ENCODE measurements at places on chromosomes 11 and 22. TPM values are rescaled to one million over a fixed set of nuclear protein-coding genes. Genes with fewer than 3 reads are reported as not detected.

Gene RTN4R
- 11.6 TPM for total RNA-seq

Gene OR10D3
- not detected for total RNA-seq

Gene SLC22A8
- total RNA-seq: not detected

Gene ZNF143
- total RNA-seq: 11.0 TPM

Gene BTG4
- 0.17 TPM for total RNA-seq

Gene JAML
- total RNA-seq: not detected

Gene CCDC87
- 0.49 TPM for total RNA-seq

Gene YPEL4
- 0.11 TPM for total RNA-seq

Gene CCDC81
- total RNA-seq: 0.17 TPM

Gene GVQW3
- 0.94 TPM for total RNA-seq

Gene VPS51
- total RNA-seq: 58.1 TPM

Gene ARHGEF17
- 7.8 TPM for total RNA-seq

Gene C11orf91
- total RNA-seq: 1.5 TPM

Gene TMPRSS5
- 0.08 TPM for total RNA-seq

Gene MYRF
- total RNA-seq: 18.9 TPM

Gene KRTAP5-6
- total RNA-seq: not detected

Gene MRGPRE
- 0.11 TPM for total RNA-seq

Gene SREBF2
- 27.8 TPM for total RNA-seq

Gene SELENOO
- total RNA-seq: 19.2 TPM

Gene SLC29A2
- total RNA-seq: 8.7 TPM

Gene FOSL1
- 101 TPM for total RNA-seq

Gene DDI1
- not detected for total RNA-seq

Gene MAPK8IP2
- 2.5 TPM for total RNA-seq

Gene OR4D5
- not detected for total RNA-seq

Gene DEUP1
- not detected for total RNA-seq

Gene SCGB1A1
- 0.32 TPM for total RNA-seq

Gene INS
- not detected for total RNA-seq

Gene LRRC74B
- total RNA-seq: not detected

Measured in A549 treated with dexamethasone at 1 μM for 4 hours (cell line).